ENCODE measurements at places on chromosomes 5 and 9.

DNA sequence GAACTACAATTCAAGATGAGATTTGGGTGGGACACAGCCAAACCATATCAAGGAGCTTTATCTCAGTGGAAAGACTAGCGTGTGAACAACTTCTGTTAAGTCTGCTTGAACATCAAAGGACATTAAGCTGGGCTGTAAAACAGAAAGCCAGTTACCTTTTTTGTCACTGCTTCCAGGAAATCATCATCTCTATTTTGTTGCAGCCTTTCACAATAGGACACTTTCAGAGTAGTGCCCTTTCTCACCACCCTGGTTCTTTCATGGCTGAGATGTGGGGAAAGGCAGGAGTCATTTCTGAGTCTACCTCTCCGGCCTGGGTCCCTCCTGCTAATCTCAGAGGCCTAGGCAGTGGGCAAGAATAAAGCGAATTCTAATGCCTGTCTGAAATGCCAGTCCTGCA lies 96.2 kb upstream of the PPP1R2B start:
- DNase-seq, result no peak

DNA sequence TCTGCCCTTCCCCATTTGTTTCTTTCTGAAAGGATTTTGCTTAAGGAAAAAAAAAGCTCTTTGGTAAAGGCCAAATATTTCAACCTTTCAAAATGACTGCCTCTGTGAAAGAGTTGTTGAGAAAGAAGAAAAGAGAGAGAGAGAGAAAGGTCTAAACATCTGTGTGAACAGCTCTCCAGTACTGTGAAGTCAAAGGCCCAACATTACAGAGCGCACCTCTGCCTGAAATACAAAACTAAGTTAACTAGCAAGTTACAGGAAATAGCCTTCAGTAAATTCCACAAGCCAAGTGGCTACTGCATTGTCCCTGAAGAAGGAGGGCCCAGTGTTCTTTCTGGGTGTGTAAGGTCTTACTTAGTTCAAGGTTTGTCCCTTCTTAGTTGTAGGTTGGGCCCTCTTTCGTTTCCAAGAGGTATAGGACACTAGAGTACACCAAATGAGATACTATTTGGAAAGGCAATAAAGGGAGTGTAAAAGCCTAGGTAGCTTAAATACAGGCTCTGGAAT lies 104.4 kb downstream of the THBS4 start:
- no peak for DNase-seq

GRCh38 chr5:6788439-6788838 lies 75.2 kb downstream of the TENT4A start:
- no peak for DNase-seq

DNA sequence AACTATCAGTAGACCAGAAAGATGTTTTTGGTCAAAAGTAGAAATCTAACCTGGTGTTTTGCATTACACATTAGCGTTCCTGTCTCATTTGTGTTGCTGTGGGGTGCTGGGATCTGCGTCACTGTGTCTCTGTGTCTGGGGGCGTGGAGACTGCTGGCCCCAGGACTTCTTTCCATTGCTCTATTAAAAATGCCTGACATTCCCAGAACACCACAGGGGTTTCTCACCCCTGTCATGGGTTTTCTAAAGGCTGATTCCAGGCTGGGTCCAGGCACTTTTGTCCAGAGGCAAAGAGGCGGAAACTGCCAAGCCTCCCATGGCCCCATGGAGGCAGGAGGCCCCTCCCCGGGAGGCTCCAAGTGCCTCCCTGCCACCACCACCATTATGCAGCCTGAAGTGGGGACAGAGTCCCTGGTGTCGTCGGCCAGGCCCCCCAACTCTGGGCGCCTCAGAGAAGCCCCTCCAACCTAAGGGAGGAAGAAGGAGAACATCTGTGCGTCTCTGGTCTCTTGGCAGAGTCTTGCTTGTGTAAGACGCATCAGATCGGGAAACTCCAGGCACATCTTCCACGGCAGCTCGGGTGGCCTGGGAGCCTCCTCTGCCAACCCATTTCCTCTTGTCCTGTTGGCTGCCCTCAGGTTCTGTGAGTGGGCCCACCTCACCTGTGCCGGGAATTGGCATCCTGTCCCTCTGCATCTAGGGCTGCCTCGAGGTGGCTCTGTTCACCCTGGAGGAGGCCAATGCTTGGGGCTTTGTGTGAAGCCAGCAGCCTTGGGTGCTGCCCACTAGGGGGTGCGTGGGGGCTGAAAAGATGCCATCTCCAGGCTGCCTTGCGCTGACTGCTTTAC lies 13.8 kb upstream of the PLEKHG4B start:
- peak; percentile 22 for DNase-seq

DNA sequence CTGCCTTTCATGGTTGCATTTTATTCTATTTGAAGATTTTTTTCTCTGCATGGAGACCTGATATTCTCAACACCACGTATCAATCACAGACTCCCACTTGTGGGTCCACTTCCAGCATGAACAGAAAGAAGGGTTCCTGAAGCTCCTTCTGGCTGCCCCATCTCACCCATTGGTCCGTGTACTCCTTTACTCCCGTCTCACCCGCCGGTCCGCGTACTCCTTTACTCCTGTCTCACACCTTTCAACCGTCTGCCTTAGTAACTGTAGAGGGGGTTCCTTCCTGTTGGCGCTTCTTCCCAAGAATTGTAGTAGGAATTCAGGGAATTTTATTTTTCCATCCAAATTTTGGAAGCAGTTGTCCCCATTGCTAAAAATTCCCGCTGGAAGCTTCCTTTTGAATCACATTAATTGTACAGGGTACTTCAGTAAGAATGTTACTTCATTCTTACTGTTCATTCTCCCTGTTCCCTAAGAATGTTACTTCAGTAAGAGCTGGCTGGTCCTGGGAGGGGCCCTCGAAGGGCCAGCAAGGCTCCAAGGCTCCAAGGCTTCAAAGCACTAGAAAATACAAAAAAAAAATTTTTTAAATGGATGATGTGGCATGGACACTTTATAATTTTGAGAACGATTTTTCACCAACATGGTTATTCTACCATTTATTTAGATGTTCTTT lies 3.9 kb upstream of the LPCAT1 start:
- no peak for DNase-seq

DNA sequence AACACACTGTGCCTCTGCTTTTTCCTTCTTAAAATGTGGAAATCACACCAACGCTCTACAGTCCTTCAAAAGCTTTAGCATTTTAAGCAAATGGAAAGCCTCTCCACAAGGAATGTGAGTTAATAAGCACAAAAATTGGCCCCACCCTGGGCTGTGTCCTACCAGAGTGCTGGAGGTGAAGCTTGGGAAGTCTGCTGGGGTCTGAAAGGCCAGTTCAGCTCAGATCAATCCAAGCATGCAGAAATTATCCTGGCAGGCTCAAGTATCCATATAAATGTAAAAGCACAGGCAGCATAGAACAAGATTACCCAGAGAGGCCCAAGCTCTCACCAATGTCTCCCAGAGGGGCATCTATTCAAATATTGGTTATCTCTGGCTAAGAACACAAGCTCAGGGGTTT lies 98.5 kb downstream of the ESM1 start:
- no peak for DNase-seq

DNA sequence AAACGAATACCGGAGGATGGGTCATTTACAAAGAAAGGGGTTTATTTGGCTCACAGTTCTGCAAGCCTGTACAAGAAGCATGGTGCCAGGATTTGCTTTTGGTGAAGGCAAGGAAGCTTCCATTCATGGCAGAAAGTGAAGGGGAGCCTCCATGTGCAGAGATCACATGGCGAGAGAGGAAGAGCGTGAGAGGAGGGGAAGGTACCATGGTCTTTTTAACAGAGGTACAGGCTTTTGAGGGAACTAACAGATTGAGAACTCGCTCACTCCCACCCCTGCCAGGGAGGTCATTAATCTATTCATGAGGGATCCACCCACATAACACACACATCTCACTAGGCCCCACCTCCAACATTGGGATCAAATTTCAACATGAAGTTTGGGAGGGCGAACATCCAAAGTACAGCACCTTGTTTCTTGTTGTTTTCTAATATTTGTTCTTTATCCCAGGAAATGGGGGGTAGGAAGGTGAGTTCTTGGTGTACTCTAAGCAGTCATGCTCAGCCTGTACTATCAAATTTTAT lies 18.5 kb downstream of the TMC1 start:
- DNase-seq, result no peak

GRCh38 chr9:92439921-92440750 lies 15.9 kb upstream of the OMD start:
- no peak for DNase-seq

DNA sequence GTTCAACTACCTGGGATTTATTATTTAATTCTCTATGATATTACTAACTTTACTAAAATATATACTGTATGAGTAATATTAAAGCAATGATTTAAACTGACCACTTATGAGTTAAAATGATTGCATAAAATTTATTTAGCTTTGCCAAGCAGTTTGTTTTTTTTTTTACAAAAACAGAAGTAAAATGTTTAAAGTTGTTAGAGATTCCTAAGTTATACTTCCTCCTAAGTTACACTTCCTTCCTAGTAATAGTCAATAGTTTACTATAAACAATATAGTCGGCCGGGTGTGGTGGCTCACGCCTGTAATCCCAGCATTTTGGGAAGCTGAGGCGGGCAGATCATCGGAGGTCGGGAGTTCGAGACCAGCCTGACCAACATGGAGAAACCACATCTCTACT lies 23.7 kb upstream of the LRRC19 start:
- no peak for DNase-seq

- DNase-seq, result no peak
These were observed 462.3 kb downstream of the CDH12 start for GRCh38 chr5:22390888-22391287.

- DNase-seq, result no peak
These were observed 312 bp downstream of the SET start for GRCh38 chr9:128689293-128689774.

DNA sequence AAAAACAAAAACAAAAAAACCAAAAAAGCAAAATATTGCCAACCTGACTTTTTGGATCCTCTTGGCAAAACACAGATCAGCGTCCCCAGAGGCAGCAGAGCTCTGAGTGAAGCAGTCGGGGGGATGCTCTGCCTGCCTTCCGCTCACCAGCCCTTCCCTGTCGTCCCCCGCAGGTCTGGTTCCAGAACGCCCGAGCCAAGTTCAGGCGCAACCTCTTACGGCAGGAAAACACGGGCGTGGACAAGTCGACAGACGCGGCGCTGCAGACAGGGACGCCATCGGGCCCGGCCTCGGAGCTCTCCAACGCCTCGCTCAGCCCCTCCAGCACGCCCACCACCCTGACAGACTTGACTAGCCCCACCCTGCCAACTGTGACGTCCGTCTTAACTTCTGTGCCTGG lies 20.7 kb downstream of the LHX2 start:
- DNase-seq, result no peak

DNA sequence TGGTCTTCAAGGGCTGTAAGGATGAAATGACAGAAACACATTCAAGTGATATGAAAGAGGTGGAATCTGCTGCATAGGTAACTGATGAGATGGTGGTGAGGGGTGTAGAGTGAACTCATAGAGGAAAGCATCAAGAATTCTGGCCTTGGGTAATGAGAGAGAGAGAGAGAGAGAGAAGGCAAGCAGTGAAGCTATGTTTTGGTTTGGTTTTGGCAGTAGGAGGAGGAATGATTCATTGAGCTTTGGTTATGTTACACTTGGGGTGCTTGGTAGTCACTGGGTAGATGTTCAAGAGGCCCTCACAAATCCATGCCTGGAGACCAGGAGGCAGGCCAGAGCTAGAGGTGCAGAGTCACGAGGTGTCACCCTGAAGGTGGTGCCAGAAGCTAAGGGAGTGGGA lies 89.5 kb downstream of the EGFLAM start:
- DNase-seq, result no peak

DNA sequence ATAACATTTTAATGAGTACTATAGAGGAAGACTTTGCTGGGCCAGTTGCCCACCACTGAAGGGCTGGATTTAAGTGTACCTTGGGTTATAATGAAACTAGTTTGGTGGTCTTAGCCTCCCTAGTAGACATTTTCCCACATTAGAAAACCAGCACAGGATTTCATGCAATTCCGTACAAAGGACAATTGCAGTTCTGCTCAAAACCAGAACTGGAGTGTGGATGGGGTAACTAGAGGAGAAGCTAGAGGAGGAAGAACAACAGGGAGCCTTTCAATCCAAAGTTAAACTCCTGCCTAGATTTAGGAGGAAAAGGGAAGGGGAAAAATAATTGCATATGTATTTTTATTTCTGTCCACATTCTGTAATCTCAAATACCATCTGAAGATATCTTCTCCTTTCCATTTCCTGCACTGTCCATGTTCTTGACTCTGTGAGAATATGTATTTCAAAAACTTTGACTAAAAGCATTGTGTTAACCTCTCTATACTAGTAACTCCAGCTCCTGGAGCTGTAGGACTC lies 97.5 kb upstream of the SSBP2 start:
- no peak for DNase-seq

DNA sequence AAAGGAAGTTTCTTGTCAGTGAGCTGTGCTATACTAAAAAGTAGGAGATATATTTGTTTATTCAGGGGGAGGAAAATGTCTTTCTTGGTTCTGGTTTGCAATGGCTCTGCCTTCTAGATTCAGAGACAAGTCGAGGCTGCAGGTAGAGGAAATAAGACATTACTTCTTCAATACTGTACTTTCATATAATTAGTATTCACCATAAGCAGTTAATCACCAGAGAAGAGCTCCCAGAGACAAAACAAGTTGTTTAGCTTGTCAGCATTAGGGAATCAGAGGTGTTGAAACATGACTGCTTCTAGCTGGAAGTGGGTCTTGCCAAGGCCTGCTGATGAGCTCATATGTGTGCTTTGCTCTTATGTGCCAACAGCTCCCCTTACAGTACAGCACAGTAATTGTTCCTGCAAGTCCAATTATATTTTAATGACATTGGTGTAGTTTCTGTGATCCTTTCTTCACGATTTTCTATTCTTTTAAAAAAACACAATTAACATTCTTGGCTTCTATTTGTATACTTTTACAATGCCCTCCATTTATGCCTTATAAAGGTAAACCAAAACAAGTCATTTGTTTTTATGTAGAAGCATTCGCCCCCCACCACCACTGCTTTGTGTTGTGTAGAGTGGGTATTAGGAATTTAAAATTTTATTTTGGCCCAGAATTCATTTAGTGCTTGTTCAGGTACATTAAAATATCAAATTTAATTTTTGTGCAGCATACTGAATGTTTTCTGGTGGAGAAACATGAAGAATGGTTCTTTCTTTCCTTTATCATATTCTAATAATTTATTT lies 112.2 kb downstream of the RPS23 start:
- no peak for DNase-seq

GRCh38 chr5:11640158-11640873 lies 263.9 kb downstream of the CTNND2 start:
- no peak for DNase-seq

- DNase-seq, result no peak
These were observed at the start of gene GRIN3A for GRCh38 chr9:101738566-101739183. Gene GRIN3A (minus strand): TSS chr9:101738647. CDS start chr9:101737979, 668 bp downstream.

DNA sequence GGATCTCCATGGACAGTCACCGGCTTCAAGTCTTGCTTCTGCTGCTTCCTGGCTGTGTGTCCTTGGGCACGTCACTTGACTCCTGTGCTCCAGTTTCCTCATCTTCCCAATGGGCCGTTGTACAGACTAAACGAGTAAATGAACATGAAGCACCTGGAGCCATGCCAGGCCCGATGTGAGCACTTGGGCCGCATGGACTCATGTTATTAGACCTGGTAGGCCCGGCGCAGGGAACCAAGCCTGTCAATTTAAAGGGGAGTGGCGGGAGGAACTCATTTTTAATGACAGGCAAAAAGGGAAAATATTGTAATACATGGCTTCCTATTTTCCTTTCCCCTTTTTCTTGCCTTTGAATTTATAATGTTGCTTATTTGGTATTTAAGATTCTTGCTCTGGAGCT lies 47.5 kb downstream of the TENT4A start:
- no peak for DNase-seq

GRCh38 chr9:88657893-88658292 lies 122.9 kb downstream of the NXNL2 start:
- no peak for DNase-seq

GRCh38 chr9:127927988-127928675 lies 2.4 kb downstream of the PIP5KL1 start:
- DNase-seq, result no peak

GRCh38 chr9:134717924-134718645 lies 76.5 kb downstream of the COL5A1 start:
- DNase-seq, result no peak

Measured in stimulated activated CD8-positive, alpha-beta memory T cell treated with anti-CD3 and anti-CD28 coated beads, Interleukin-2, amount 100 ng/mL, for 48 hours (primary cell).